ENCODE measurements at places on chromosomes 16 and 17.
A peak's percentile ranks its signal among the peaks of the same experiment; 100 is the strongest.

DNA sequence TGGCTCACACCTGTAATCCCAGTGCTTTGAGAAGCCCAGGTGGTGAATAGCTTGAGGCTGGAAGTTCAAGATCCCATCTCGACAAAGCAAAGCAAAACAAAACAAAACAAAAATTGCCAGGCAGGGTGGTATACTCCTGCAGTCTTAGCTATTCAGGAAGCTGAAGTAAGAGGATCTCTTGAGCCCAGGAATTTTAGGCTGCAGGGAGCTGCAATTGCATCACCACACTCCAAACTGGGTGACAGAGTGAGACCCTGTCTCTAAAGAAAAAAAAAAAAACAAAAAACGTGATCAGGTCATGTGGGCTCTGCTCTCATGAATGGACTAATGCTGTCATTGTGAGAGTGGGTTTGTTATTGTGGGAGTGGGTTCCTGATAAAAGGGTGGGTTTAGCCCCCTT lies 409.1 kb downstream of the NPIPA7 start:
- DNase-seq, result no peak

DNA sequence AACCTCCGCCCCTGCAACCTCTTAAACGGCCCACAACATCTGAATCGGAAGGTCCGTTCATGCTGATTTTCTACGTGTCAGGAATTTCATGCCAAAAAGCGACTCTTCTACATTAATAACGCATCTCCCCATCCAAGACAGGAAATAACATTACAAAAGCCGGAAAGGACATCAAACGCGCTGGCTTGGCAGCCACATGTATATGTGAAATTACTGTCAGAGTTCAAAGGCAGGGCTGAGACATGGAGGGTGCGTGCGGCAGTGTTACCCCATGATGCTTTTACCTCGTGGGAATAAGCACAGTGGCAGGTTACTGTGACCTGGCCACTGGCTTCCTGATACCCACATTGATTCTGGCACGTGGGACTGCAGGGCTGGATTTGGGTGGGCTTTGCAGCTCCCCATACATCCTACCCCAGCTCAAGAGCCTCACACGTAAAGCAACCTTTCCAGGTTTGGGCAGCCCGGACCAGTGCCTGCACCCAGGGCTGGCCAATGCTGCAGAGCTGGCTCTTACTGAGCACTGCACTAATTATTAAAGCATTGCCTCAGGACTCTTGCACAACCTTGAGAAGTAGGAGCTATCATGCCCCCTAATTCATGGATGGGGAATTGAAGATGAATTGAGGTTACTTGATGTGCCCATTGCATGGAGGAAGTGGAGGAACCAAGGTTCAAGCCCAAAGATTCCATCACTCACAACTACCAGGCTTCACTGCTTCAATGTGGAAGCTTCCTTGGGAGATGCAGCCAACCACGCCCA lies 120.6 kb upstream of the FOXF1 start:
- no peak for DNase-seq

DNA sequence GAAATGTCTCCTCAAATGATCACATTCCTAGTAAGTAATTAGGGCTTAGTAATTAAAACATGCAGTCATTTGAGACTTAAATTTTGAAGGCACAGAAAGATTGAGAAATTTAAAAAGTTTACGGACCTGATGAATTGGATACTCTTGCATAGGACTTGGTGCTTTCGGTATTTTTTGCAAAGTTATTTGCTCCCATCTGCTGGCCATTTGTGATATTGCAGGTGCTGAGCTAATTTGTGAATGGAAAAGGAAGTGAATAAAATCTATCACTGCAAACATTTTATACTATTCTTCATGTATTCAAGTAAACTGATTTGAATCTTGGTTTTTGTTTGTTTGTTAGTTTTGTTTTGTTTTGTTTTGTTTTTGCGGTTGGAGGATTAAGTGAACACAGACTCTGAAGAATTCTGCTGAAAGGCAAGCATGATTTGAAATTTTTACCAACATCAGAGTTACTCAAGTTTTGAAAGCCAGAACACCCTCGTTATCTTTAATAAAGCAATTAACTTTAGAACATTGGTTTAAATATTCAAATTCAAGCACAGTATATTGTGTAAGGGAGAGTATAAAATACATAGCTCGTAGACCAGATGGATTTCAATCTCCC lies 689.5 kb upstream of the RBFOX1 start:
- DNase-seq, result peak; percentile 20

- DNase-seq, result no peak
Measured at GRCh38 chr17:22142091-22142490, 449.8 kb downstream of the KCNJ18 start.

DNA sequence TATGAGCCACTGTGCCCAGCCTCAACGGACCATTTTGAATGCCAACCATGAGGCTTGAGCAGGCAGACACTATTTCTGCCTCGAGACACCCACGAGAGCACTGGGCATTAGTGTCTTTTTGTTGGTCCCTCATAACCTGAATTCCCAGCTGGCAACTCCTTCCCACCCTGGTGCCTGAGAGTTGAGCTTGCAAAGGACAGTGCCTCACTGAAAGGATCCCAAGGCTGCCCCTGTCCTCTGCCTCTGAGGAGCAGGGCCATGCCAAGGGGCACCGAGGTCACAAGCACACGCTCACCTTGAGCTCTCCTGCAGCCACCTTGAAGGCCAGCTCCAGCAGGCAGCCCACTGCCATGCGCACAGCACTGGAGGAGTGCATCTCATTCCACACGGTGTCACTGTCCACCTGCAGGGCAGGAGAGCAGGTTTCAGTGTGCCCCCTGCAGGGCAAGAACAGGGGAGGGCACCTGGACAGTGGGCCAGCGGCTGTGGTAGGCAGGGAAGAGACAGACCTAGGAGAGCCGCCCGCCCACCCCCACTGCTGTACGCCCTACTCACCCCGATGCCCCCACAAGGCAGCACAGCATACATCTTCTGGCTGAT lies 12.8 kb downstream of the G6PC3 start:
- DNase-seq, result no peak

All from fibroblast of the conjunctiva (primary cell).